ENCODE measurements at places on chromosomes 16 and 17.

- no peak overlapping the region for H3K4me3 ChIP-seq
- no peak for DNase-seq
- H3K4me1 ChIP-seq = no peaks in the 10 kb centered on the region
- H3K36me3 ChIP-seq = peaks cover 49% of the 10 kb centered on the region
Measured at GRCh38 chr16:66534376-66534799, 15.5 kb downstream of the TK2 start.

DNA sequence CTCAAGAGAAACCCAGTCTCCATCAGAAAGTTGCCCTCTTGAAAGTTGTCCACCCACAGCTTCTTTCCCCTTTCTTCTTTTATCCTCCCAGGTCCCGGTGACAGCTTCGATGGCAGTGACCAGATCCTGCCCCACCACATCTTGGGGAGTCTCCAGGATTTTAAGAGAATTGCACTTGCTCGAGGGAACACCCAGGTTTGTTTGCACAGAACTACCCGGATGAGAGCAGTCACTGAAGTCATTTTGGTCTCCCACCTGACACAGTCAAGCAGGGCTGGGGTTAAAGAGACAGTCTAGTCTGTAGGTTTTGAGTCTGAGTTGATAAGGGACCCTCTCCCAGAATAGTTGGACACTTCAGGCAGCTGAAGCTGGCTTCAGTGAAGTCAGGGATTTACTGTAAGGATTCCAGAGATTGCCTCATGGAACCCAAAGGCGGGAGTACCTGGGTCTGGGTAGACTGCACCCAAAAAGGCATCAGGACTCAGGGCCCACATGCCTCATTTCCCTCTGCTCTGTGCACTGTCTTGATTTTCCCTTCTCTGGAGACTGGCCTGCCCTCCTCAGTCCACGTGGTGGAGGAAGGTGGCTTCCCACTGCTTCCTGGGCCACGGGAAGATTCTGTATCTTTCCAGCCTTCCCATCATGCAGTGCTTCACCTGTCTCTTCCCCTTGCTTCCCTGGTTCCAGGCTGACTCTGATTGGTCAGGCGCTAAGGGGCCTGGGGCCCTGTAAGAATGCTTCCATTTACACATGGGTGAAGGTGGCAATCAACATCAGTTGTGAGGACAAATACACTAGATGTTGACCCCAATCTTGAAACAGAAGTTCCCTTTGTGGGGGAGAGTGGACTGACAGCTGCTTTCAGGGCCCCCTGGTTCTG, 9.5 kb downstream of the MYCBPAP start:
- peak overlapping the region; percentile 85 for H3K27ac ChIP-seq
- no peaks in the 10 kb centered on the region for H3K27me3 ChIP-seq
- no peak overlapping the region for H3K4me3 ChIP-seq
- no peak for DNase-seq

DNA sequence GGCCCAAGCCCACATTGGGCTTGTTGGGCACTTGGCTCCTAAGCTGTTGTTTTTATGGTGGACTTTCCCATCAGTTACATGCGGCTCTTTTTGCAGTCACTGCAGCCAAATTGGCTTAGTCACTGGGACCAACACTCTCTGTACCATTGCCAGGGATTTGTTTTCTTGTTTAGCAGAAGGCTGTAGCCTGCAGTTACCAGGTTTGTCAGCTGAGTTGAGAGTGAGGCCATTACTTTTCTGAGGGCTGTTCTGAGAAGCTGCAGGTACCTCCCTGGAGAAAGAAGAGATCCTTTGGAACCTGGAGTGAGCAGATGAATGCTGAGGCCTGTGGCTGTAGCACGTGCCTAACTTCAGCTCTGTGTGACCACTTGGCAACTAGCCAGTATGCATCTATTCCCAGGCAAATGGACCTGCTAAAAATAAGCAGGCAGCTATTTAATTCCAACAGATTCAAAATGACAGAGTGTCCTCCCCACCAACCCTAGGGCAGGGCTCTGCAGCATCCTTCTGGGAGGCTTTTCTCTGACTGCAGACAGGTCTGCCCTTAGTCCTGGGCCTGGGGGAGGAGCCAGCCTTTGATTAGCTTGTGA, 12.9 kb downstream of the AKAP1 start:
- H3K4me3 ChIP-seq = no peak overlapping the region
- DNase-seq = no peak
- H3K27ac ChIP-seq = no peak overlapping the region
- H3K36me3 ChIP-seq = no peaks in the 10 kb centered on the region
- H3K27me3 ChIP-seq = no peaks in the 10 kb centered on the region

DNA sequence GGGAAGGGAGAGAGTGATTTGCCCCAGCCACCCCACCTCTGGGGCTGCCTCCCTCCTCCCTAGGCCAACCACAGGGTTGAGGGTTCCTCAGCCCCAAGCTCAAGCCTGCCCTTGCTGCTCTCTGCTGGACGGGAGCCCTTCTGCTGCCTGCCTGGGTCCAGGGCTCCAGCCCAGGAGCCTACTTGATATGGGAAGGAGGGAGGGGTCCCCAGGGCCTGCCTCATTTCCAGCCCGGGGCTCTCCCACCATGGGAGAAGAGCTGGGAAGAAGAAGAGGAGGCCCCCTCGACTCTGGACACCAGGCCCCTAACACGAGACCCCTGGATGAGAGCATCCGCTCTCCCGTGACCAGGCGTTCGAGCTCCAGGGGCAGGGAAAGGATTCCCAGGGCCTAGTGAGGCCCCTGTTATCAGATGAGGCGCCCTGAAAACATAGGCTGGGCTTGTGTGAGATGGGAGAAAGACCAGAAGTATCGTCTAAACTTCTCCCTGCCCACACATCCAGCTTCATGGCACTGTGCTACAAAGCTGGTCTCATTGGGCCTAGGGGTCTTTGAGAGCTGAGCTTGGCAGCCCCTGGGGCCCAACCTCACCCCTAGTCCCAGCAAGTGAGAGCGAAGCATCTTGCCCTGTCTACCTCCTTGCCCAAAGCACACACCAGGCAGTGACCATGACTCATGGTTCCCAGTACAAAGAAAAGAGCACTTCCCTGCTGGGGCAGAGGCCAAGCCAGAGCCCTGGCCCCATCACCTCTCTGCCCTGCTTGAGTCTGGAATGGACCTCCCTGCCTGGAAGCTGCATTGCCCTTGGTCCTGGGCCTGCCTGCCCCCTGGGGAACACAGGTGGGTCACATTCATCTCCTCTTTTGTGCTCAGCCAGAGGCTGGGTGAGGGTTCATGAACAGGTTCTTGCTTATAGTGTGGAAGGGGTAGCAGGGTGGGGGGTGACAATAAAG, 987 bp downstream of the SLC16A5 start:
- peak overlapping the region; percentile 86 for H3K27ac ChIP-seq
- H3K4me3 ChIP-seq = peak overlapping the region; percentile 44
- H3K27me3 ChIP-seq = no peaks in the 10 kb centered on the region
- H3K4me1 ChIP-seq = peaks cover 47% of the 10 kb centered on the region

- H3K4me1 ChIP-seq = no peaks in the 10 kb centered on the region
- DNase-seq = peak; percentile 81
- H3K27ac ChIP-seq = peak overlapping the region; percentile 84
- no peaks in the 10 kb centered on the region for H3K27me3 ChIP-seq
- peak overlapping the region; percentile 49 for H3K4me3 ChIP-seq
Measured at GRCh38 chr17:76382803-76383545, 1.4 kb upstream of the SPHK1 start.

- no peaks in the 10 kb centered on the region for H3K27me3 ChIP-seq
- no peak overlapping the region for H3K27ac ChIP-seq
- no peak for DNase-seq
Measured at GRCh38 chr17:73255671-73256181, 6.0 kb downstream of the CPSF4L start.

DNA sequence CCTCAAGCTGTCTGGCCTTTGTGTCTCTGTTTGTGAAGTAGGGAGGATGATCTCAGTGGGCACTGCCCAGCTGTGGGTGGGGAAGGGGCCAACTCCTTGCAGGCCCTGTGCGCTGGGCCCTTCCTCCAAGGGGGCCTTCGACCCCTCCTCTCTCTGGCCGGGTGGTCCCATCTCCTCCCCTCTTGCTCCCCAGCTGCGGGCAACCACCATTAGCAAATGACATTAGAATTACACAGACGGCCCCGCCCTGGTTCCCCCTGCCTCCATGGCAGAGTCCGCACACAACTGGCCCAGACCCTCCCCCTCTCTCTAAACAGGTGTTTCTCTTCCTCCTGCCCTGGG, 2.5 kb upstream of the SLC6A4 start:
- no peaks in the 10 kb centered on the region for H3K4me1 ChIP-seq
- no peak overlapping the region for H3K4me3 ChIP-seq
- peaks cover 34% of the 10 kb centered on the region for H3K27me3 ChIP-seq

DNA sequence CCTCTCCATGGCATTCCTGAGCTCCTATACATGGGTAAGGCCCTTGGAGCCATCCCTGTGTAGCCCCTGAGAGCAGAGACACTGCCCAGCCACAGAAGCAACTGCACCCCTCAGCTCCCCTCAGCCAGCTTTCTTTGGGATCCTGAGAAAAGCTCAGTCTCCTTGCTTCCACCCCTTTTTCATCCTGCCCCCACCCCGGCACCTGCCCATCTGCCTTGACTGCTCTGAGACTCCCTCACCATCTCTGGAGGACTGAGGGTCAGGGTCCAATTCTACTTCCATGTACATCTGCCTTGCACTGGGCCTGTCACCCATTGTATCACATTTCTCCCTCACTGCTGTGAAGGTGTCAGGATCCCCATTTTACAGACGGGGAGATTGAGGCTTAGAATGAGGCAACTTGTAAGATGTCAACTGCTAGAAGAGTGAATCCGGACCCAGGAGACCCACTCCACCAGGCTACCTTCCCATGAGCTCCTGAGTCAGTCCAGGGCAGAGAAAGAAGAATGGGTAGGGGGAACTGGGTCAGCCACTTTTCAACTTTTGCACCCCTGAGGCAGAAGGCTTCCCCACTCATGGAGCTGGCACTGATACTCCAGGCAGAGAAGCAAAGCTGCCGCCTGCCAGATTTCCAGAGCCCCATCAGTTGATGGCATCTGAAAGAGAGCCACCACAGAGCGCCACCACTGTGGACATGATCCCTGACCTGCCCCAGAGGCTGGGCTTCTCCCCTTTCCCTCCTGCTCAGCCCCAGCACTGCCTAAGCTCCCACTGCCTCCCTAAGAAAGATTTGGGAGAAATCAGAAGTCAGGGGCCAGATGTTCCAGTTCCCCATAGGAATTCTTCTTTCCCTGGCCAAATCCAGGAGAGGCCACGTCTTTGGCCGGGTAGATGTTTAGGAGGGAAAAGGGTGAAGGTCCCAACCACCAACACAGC, 135.4 kb downstream of the TMEM132E start:
- no peak overlapping the region for H3K27ac ChIP-seq
- H3K4me3 ChIP-seq = no peak overlapping the region
- H3K27me3 ChIP-seq = no peaks in the 10 kb centered on the region
- DNase-seq = no peak
- H3K36me3 ChIP-seq = no peaks in the 10 kb centered on the region

DNA sequence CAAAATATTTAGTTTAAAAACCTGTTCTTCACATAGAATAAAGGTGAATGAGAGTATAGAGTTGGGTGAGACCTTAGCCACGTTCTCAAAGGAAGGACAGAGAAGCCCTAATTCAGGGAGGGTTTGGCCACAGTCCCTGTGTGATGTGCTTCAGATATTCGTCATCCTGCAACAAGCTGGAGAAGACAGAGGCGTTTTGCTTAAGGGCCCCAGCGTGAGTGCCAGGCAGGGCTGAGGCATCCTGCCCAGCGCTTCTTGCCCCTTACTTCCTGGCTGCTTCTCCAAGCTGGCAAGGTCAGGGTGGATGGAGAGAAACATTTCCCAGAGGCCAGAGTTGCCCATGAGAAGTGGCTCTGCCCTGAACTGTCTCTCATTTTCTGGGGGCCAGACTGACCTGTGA, 46.9 kb downstream of the AXIN2 start:
- peaks cover 6% of the 10 kb centered on the region for H3K27me3 ChIP-seq
- DNase-seq = peak; percentile 13
- no peaks in the 10 kb centered on the region for H3K36me3 ChIP-seq
- no peak overlapping the region for H3K4me3 ChIP-seq
- no peak overlapping the region for H3K27ac ChIP-seq
- H3K4me1 ChIP-seq = no peaks in the 10 kb centered on the region

GRCh38 chr17:32155896-32156295, 13.6 kb downstream of the RHOT1 start:
- no peaks in the 10 kb centered on the region for H3K4me1 ChIP-seq
- no peak overlapping the region for H3K27ac ChIP-seq

GRCh38 chr17:40491486-40491885, 9.9 kb downstream of the TNS4 start:
- no peak overlapping the region for H3K4me3 ChIP-seq
- H3K4me1 ChIP-seq = peaks cover 95% of the 10 kb centered on the region
- H3K27me3 ChIP-seq = no peaks in the 10 kb centered on the region
- H3K36me3 ChIP-seq = peaks cover 100% of the 10 kb centered on the region
- peak overlapping the region; percentile 100 for H3K27ac ChIP-seq
- no peak for DNase-seq

DNA sequence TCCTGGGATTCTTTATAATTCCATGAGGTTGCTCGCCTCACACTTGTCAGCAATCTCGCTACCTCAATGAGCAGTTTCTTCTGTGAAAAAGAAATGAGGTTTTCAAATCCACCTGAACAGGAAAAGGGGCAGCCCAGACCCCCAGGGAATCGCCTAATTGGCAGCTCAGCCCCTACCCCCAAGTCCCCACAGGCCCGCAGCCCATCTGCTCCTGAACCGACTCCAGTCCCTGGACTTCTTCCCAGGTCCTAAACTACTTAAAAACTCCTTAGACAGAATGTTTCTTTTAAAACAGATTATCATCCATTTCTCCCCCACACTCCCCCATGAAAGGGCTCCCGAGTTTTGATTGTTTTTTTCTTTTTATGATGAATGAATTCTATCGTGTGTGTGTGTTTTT, 89.8 kb downstream of the PMP22 start:
- H3K4me3 ChIP-seq = no peak overlapping the region
- H3K27ac ChIP-seq = no peak overlapping the region
- no peaks in the 10 kb centered on the region for H3K27me3 ChIP-seq
- no peaks in the 10 kb centered on the region for H3K36me3 ChIP-seq

- H3K36me3 ChIP-seq = no peaks in the 10 kb centered on the region
- H3K27me3 ChIP-seq = no peaks in the 10 kb centered on the region
- DNase-seq = no peak
- no peak overlapping the region for H3K27ac ChIP-seq
- no peak overlapping the region for H3K4me3 ChIP-seq
Measured at GRCh38 chr16:85227084-85227945, 115.0 kb upstream of the CIBAR2 start.

- no peaks in the 10 kb centered on the region for H3K36me3 ChIP-seq
- no peaks in the 10 kb centered on the region for H3K27me3 ChIP-seq
- no peak for DNase-seq
- H3K4me3 ChIP-seq = no peak overlapping the region
Measured at GRCh38 chr16:72934636-72935403, 113.1 kb downstream of the ZFHX3 start.

DNA sequence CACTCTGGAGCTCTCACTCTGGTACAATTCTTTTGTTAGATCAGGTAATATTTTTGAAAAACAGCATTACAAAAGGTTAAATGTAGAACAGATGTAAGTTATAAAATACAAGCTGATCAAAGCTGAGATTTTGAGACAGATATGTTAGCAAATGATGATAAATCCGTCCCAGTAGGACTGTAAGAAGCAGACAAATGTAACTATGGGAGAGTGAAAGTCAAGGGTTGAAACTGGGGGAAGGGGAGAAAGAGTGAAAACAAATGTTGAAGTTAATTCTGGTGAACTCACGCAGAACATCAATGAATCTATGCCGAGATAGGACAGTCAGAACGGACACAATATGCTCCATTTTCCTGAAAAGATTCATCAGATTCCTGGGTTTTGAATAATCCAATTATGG, 298.9 kb upstream of the IRX5 start:
- no peaks in the 10 kb centered on the region for H3K36me3 ChIP-seq
- DNase-seq = no peak
- no peaks in the 10 kb centered on the region for H3K27me3 ChIP-seq
- H3K4me3 ChIP-seq = no peak overlapping the region
- no peak overlapping the region for H3K27ac ChIP-seq

Measured in RWPE2 (cell line).